ENCODE measurements at places on chromosomes 16 and 17.

DNA sequence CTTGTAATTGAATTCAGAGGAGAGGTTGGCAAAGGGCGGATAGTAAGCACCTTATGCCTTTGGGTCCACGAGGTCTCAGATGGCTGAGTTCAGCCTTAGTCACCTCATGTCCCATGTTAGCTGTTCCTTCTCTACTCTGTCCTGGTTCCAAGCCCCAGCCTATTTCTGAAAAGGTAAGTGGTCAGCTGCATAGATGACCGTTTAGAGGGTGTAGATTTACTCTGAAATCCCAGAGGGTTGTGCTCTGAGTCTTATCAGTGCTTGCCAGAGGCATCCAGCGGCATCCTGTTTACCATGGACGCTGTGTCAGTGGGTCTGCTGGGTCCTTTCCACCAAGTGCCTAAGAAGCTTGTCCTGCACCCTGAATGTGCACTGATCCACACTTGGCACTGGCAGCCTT lies 1.9 kb downstream of the ZNF778 start:
- no peak for DNase-seq

GRCh38 chr16:73002866-73003265 lies 45.1 kb downstream of the ZFHX3 start:
- no peak for DNase-seq

DNA sequence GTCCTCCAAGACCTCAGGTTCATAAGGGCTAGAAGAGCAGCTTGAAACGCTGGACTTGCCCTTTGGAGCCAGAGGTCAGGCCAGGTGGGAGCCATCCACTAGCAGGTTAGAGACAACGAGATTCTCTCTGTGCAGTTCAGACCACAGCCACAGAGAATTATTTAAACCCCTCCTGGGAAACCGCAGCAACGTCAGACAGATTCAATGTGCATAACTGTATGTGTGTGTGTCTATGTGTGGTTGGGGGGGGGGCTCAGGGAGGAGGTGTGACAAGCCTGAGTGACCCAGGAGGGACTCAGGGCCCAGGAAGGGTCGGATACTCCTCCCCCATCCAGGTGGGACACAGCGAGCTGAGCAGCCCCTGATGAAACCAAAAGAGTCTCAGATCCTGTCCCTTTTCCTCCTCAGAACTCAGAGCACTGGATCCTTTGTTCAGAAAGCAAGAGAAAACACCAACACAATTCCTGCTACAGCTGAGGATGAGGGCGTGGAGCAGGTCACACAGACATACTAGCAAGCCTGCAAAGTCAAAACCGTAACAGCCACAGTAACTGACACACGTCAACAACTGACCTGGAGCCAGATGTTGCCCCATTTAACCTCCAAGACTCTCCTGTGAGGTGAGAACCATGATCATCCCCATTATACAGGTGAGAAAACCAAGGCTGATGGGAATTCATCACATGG lies 66.8 kb downstream of the XYLT1 start:
- DNase-seq, result no peak

- DNase-seq, result no peak
Measured at GRCh38 chr16:81810894-81811538, 31.9 kb downstream of the PLCG2 start.

- no peak for DNase-seq
Measured at GRCh38 chr16:11249233-11250061, 6.6 kb downstream of the SOCS1 start.
